ENCODE measurements at places on chromosomes 2 and 18. TPM values are rescaled to one million over a fixed set of nuclear protein-coding genes. Genes with fewer than 3 reads are reported as not detected.

GNLY gene
- 1.9 TPM for total RNA-seq

CCDC85A gene
- total RNA-seq, result 1.5 TPM

STAT4 gene
- total RNA-seq, result 5.3 TPM

C1GALT1C1L gene
- total RNA-seq, result 0.99 TPM

DSEL gene
- 6.3 TPM for total RNA-seq

FBXO41 gene
- 6.6 TPM for total RNA-seq

CABYR gene
- total RNA-seq, result 6.7 TPM

CXCR1 gene
- not detected for total RNA-seq

LRATD1 gene
- total RNA-seq, result 27.5 TPM

GRCh38 chr2:9950521-9951271 is 797 bp upstream of the GRHL1 start:
- no peak for DNase-seq

- no peak for DNase-seq
These were observed 201.0 kb downstream of the PMAIP1 start for GRCh38 chr18:60100778-60101177.

- no peak for DNase-seq
These were observed 9.7 kb upstream of the SKOR2 start for GRCh38 chr18:47260924-47261701.

DNA sequence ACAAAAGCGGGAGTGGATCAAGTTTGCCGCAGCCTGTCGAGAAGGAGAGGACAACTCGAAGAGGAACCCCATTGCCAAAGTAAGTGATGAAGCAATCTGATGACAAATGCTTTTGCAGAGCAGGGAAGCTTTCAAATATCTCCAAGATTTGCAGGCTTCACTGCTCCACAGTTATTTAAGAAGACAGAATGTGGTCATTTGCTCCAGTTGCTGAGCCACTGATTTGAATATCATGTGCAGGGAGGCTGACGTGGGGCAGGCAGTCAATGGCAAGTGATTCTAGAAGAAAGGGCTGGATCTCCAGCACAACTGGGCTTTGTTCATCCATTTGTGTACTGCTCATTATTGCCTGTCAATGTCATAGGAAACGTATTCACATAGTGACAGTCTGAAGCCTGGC is 10.2 kb downstream of the DSG4 start:
- DNase-seq, result no peak

- no peak for DNase-seq
These were observed 95.5 kb downstream of the ARL4C start for GRCh38 chr2:234401426-234401825.

DNA sequence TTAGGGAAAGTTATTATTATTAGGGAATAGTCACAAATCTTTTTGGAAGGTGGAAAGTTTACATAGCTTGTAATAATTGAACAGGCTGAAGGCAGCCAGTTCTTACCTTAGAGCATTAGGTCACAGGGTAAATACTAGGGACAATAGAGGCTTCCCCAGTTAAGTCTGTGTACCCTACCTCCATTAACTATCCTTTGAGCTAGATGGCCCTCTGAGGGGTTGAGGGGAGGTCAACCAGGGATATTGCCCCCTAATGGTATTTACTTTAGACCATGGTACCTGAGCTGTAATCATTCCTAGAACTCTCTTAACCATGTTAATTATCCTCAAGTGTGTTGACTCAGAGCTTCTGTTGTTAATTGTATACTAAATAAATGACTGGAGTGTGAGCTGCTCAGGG is 120.5 kb upstream of the SCN7A start:
- no peak for DNase-seq

GRCh38 chr2:180747728-180748127 is 232.7 kb upstream of the UBE2E3 start:
- no peak for DNase-seq

DNA sequence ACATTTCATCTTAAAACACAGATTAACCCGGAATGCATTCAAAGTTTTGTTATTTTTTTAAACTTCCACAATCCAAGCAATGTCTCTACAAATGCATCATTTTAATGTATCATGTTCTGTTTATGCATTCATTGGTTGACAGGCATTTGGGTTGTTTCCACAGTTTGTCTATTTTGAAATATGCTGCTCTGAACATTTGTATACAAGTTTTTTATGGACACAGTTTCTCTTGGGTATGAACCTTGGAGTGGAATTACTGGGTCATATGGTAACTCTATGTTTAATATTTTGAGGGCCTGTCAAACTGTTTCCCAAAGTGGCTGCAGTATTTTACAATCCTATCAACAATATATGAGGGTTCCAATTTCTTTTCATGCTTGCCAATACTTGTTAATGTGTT is 57.3 kb downstream of the GULP1 start:
- DNase-seq, result no peak

DNA sequence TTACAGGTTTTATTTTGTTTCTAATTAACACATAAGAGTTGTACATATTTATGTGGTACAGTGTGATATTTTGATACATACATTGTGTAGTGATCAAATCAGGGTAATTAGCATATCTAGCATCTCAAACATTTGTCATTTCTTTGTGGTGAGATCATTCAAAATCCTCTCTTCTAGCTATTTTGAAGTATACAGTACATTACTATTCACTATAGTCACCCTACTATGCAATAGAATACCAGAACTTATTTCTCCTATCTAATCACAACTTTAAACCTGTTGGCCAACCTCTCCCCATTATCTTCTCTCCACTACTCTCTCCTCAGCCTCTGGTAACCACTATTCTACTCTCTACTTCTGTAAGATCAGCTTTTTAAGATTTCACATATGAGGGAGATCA is 325.8 kb downstream of the CYP26B1 start:
- DNase-seq, result no peak

- no peak for DNase-seq
These were observed 115.2 kb upstream of the EML6 start for GRCh38 chr2:54608224-54608623.

DNA sequence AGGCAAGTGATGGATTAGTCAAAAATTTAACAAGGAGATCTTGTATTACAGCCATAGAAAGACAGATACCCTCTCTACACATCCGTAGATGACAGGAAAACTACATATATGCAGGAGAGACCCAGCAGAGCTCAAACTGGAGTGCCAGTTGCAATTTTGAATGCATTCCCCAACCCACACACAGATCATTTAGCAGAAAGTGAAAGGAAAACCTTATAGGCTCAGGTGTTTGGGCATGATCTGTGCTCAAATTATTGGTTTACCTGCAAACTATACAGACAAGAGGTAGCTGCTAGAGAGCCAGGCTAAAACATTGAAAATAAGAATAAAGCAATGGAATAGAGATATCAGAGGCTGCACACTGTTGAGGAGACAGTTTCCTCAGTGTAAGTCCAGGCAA is 51.8 kb downstream of the RAB3GAP1 start:
- no peak for DNase-seq

- no peak for DNase-seq
These were observed 1.6 kb downstream of the SMAD7 start for GRCh38 chr18:48949050-48949605.

GRCh38 chr2:232502911-232503808 is 15.5 kb upstream of the ECEL1 start:
- DNase-seq, result no peak

- DNase-seq, result no peak
These were observed 926.9 kb downstream of the DCC start for GRCh38 chr18:53266850-53267249.

DNA sequence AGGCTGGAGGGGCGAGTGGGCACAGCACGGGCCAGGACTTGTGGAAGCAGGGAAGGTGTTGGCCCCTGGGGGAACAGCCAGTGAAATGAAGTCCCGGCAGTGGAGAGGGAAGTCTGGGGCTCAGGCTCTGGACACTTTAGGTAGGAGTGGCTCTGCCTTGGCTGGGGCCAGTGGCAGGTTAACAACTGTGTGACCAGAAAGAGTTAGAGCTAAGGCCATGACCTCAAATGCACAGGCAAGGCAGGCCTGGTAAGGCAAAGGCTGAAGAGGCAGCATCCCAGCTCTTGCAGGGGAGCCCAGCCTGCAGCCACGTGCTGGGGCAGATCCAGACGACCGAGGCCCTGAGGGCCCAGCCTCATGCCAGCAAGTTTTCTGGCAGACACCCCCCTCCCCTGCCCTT is 21.5 kb downstream of the PCARE start:
- DNase-seq, result no peak

GRCh38 chr18:77065221-77065981 is 67.2 kb downstream of the MBP start:
- DNase-seq, result no peak

- DNase-seq, result no peak
These were observed 941.2 kb downstream of the SUCLG1 start for GRCh38 chr2:83517727-83518368.

- peak; percentile 74 for DNase-seq
These were observed at the start of gene CNRIP1 for GRCh38 chr2:68319398-68320117. TSS of gene CNRIP1 (minus strand) at chr2:68319949. CDS start at chr2:68319400, 549 bp downstream.

- no peak for DNase-seq
These were observed at the start of gene COLEC12 for GRCh38 chr18:500632-501405. TSS of gene COLEC12 (minus strand) at chr18:500701. CDS start at chr18:500514, 187 bp downstream.

DNA sequence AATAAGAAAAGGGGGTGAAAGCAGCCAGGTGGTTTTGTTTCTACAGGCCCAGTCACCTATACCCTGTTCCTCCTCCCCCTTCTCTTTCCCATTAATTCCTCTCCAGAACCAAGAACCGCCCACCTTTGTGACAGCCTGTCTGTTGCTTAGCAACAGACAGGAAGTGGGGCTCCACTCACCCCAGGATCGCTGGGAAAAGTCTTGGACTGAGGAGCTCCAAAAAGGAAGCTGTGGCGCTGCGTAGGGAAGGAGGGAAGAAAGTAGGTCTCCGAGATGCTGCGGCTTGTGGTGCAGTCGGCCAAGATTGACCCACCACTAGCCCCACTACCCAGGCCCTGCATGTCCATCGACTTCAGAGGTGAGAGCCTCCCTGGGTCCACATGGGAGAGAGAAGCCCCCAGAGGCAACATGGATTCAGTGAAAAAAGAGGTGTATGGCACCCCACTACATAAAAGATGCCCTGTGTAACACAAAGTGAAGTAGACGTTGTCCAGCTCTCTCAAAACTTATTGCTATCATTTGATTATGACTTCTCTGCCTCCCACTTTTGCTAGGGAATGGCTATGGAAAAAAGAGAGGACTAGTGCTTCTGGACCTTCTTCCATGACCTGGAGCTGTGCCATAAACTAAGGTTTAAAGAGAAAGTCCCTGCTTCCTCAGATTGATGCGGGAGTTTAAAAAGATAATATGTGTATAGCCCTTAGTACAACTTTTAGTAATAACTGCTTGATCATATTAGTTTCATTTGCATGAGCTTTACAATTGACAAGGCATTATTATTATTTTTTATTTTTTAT is at the start of gene FER1L5:
Gene FER1L5 (plus strand): TSS at position 201 of the 797 bp plus-strand sequence. CDS start 73 bp downstream, at position 274.
- peak; percentile 61 for DNase-seq
